ENCODE measurements at places on chromosomes 6 and 20.

GRCh38 chr6:149231778-149232177, 85.7 kb upstream of the TAB2 start:
- no peak for DNase-seq

GRCh38 chr20:10225439-10226060, 6.9 kb downstream of the SNAP25 start:
- no peak for DNase-seq

- DNase-seq, result no peak
These were observed 32.5 kb upstream of the ASCC3 start for GRCh38 chr6:100913400-100914276.

DNA sequence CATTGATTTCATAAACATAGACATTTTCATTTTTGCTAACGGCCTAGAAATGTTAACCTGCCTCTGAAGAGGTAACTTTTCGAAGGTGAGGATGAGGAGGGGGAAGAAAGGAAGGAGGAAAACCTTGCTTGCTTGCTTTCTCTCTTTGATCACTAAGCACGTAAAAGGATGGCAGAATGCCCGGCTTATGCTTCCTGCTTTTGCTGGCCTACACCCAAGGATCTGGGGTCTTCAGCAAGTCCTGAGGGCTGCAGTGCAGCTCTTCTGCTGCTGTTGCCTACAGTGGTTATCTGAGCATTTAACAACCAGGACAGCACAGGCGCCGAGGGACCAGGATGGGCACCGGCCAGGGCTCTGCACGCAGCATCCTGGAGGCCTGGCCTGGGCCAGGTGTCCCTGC, 150.8 kb upstream of the TAB2 start:
- no peak for DNase-seq

- DNase-seq, result no peak
These were observed 409.6 kb upstream of the EPHA7 start for GRCh38 chr6:93829009-93829408.

- no peak for DNase-seq
These were observed 3.4 kb upstream of the HLA-A start for GRCh38 chr6:29938746-29939508.

DNA sequence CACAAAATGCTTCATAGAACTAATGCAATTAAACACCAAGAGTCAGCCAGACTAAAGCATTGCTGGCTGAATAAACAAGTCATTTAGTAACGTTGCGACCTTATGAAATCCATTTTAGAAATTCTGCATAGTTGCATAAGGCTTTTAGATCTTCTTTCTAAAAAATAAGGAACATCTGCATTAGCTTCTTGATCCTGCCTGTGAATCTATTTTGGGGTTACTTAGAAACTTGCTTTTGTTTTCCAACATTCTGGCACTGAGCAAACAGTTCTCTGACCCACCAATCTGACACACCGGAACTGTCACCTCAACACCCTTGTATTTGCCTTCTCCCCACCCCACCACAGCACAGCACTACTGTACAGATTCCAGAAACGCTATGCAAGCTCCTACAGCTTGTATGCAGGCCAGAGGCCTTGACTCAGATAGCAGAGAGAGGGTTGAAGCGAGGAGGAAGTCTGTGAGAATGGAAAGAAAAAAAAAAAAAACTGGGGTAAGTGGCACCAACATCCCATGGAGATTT, 55.0 kb downstream of the KIF13A start:
- DNase-seq, result no peak

DNA sequence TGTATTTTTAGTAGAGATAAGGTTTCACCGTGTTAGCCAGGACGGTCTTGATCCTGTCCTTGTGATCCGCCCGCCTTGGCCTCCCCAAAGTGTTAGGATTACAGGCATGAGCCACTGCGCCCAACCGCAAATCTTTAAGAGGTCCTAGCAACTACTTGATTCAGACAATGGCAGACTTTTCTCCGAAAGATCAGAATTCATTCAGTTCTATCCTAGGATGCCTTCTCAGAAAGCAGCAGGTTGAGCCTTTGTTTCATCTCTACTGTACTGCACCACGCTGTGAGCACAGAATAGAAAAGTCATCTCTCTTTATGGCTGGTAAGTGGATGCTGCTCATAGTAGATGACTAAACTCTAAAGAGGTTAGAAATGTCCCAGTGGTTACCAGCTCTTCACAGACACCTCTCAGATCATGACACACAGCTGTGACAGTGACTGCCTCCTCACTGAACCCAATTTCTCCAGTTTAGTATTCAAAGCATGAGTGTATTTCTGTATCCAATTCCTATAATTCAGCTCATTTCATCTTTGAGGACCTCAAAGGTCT, 6.0 kb upstream of the HSF2 start:
- no peak for DNase-seq

DNA sequence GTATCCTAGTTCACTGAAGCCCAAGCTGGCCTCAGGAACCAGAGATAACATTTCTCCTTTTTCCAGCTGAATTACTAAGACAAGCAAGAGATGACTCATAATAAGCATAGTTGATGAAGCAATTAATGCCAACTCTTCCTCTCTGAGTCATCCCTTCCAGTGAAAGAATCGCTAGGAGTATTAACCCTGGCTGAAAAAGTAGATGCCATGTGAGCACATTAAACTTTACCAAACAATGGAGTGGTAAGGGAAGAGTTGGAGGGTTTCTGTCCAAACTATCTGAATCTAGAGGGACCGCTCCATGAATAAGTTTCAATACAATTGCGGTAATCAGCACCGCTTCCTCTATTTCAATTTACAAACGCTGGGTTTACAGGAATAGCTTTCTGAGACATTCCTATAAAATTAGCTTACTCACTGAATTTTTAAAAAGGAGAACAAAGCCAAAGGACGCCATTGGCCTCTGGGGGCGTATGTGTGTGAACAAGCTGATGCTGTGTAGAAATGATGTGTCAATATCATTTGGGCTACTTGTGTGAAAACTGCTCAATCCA, 48.3 kb downstream of the ATXN1 start:
- peak; percentile 87 for DNase-seq

DNA sequence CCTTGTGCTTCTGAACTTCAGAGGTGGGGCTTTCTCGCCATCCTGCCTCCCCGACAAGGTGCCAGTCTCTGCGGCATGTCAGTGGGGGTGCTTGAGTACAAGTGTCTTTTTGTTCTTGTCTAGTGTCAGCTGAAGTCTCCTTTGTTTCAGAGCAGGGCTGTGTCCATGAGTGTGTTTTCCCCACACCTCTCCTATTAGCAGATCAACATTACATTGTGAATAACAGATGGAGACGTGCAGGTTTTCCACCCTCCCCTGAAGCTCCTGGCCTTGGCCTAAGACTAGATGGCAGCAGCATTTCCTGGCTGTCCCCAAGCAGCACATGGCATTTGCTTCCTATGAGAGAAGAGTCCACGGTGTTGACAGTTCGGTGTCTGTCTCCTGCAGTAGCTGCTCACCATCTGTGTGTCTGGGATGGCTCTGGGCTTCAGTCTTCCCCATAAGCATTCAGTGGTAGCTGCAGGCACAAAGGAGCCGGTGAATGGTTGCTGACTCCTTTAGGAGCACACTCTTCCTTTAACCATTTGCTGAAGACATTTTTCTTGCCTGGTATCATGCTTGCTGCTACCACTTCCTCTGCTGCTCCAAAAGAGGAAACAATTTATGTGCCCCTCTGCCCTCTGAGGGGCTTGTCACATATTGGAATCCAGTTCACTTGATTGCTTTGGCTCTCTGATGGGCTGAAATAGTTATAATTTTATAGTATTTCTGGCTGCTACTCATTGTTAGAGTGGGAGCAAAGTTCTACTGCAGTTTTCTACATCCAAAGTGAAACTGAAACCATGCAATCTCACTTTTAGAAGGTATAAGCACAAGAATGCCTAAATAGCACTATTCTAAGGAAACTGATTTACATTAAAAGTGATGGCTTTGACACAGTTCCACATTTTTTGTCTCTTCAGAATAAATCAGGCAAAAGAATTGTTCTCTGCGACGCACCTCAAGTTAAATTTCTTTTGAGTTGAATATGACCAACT, 913.0 kb downstream of the C6orf118 start:
- DNase-seq, result peak; percentile 47

- no peak for DNase-seq
These were observed 20.4 kb upstream of the RAB23 start for GRCh38 chr6:57242505-57242904.

DNA sequence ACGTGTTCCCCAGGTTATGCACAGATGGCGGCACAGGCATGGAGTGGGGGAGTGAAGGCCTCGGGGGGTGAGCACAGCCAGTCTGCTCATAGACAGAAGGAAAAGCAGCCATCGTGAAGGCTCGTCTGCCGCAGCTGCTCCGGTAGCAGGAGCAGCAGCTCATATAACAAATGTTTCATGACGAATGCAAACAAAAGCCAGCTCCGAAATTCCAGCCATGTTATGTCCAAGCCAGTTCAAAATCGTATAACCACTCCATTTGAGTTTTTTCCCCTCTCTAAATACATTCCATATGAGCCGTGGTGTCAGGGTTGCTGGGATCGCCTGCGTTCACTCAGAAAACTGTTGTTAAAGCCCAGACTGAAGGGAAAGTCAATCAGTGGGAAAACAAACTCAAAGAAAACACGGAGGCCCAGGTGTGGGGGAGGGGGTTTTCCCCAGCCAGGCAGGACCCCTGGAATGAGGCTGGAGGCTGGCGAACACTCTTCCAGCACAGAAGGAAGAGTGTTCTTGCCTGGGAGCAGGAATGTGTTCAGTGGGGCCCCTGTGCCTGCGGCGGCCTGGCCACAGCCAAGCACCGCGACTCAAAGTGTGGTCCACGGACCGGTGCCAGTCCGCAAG, 280.4 kb upstream of the TAB2 start:
- no peak for DNase-seq

GRCh38 chr6:2976571-2977085, 5.3 kb upstream of the SERPINB6 start:
- DNase-seq, result no peak

DNA sequence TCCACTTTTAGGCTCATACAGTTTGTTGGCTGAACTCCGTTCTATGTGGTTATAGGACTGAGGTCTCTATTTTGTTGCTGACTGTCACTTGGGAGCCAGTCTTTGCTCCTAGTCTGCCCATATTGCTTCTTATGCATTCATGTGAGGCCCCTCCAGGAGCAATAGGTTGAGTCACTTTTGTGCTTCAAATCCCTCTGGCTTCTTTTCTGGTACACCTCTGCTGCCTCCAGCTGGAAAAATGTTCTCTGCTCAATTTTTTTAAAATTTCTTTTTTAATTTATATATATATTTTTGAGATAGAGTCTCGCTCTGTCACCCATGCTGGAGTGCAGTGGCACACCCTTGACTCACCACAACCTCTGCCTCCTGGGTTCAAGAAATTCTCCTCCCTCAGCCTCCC, 42.7 kb upstream of the NOX3 start:
- no peak for DNase-seq

DNA sequence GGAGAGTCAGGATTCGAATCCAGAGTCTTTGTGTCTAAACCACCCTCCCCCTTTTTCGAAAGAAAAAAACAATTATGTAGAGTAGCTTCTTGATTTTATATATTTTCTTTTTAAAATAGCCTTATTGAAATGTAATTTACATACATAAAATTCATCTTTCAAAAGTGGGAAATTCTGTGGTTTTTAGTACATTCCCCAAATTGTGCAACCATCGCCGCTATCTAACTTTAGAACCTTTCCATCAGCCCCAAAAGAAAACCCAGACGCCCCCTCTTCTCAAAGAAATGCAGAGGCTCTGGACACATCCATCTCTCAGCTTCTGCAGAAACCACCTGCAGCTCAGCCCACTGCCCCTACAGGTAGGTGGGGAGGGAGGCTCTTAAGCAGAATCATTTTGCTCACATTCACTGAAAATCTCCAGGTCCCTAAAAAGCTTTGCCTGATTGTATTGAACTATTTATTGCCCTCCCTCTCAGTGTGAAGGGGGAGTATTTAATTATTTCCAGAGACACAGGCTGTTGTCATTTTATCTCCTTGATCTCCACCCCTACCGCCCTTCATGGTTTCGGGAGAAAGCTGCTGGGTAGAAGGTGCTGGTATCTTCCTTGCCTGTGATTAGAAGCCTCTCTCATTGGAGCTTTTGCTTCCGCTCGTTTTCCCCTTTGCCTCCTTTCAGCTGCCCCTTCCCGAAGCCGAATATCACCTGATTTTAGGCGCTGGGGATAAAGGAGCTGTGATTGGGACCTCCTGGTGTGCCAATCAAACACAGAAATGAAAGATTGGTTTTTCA, 68.7 kb upstream of the KCNG1 start:
- no peak for DNase-seq

- DNase-seq, result no peak
These were observed 1.1 kb upstream of the ADIG start for GRCh38 chr20:38579921-38580320.

GRCh38 chr6:37123957-37124729, 45.8 kb upstream of the PIM1 start:
- no peak for DNase-seq

DNA sequence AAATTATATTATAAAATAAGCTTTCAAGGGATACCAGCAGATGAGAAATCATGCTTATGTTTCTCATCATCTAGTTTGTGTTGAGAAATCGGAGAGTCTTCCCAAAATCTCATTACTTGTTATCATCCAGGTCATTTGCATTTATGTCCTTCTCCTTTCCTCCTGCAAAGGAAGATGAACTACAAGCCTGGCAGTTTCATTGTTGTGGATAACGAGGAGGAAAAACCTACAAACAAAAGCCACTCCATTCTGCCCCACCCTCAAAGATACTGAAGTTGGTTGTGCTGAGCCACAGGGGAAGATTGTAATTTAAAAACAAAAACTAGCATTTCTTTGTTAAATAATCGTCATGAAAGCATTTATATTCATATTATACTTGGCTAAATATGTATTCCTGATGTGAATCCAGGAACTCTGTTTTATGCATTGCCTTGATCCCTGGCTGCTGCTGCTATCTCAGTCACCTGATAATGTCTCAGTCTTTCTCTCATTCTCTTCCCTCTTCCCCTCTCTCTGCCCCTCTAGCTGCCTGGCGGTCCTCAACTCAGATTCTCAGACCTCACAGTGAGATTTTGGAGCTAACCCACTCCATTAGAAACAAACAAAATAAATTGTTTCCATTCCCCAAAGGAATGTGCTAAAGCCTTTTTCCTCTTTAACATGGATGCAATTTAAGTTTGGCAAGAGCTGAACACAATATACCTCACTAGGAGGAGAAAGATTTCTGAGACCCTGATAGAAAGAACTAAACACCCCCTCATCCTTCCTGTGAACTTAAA, 185.3 kb downstream of the ADAT2 start:
- DNase-seq, result no peak

DNA sequence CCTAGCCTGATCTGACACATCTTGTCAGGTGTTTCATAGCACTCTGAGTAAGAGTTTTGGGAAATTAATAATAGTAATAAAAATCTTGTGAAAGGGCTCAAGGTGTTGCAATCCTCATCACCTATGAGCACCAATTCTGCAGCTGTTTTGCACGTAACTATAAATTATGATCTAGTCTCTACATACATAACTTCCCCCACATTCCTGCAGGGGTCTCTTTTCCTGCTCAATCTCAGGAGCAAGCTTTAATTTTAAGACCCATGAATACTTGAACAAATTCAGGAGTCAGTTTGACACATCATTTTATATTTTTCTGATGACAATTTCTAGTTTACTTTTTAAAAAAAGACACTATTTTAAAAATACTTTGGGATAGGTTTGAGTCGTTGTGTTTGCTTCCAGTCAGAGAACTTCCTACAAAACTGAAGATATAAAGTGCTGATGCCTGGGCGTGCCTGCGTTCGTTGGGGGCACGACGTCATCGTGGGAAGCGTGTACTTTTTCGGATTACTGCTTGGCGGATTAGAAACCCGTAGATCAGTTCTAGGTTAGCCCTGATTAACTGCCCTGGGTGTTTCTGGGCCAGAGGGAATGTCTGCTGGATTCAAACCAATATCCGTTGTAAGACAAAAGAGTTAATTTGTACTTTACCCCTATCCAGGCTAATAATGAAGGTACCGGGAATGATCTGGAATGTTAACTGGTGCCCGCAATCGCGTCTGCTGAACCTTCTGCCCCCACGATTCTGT, 1.0 kb upstream of the E2F3 start:
- peak; percentile 46 for DNase-seq

Data from kidney capillary endothelial cell (primary cell).